ENCODE measurements at places on chromosomes 2 and 18.
A peak's percentile ranks its signal among the peaks of the same experiment; 100 is the strongest.

- DNase-seq: peak; percentile 79
Observed at GRCh38 chr18:8389391-8390340, 219.6 kb upstream of the RAB12 start.

GRCh38 chr2:101803128-101803527 is 105.6 kb downstream of the MAP4K4 start:
- DNase-seq: no peak

GRCh38 chr18:39998317-39998716 is 1956.7 kb upstream of the PIK3C3 start:
- no peak for DNase-seq

- DNase-seq: no peak
Observed at GRCh38 chr2:100702438-100703109, 117.4 kb upstream of the NPAS2 start.

DNA sequence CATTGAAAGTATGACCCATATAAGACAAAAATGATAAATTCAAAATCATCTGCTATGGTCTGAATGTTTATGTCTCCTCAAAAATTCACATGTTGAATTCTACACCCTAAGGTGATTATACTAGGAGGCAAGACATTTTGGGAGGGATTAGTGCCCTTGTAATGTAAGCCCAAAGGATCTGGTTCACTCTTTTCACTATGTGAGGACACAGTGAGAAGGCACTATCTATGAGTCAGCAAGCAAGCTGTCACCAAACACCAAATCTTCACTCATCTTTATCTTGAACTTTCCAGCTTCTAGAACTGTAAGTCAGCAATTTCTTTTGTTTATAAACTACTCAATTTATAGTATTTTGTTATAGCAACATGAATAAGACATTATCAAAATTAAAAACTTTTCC is 284.7 kb upstream of the ZC3H15 start:
- DNase-seq: no peak

All from nephron progenitor cell (in vitro differentiated cells).